ENCODE measurements at places on chromosomes 3 and 15.
A peak's percentile ranks its signal among the peaks of the same experiment; 100 is the strongest.

- no peak for DNase-seq
These were observed 14.5 kb upstream of the SLC41A3 start for GRCh38 chr3:126098391-126098858.

DNA sequence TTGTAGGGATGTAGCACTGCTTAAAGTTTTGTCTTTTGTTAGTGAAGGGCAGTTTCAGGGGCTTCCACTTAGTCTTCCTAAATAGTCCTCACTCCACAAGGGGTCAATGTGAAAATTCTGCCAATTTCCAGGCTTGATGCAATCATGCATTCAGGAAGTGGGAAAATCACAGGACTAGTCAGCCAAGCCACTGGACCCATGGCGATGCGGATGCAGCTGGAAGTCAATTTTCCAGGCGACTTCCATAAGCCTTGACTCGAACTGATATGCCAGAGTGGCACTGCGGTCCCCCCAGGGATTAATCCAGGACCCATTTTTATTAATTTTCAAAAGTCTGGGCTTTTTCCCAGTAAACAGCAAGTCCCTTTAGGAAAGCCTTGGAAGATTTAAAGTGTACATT lies 26.1 kb downstream of the GBE1 start:
- DNase-seq, result no peak

GRCh38 chr3:81516042-81516441 lies 245.4 kb downstream of the GBE1 start:
- no peak for DNase-seq

DNA sequence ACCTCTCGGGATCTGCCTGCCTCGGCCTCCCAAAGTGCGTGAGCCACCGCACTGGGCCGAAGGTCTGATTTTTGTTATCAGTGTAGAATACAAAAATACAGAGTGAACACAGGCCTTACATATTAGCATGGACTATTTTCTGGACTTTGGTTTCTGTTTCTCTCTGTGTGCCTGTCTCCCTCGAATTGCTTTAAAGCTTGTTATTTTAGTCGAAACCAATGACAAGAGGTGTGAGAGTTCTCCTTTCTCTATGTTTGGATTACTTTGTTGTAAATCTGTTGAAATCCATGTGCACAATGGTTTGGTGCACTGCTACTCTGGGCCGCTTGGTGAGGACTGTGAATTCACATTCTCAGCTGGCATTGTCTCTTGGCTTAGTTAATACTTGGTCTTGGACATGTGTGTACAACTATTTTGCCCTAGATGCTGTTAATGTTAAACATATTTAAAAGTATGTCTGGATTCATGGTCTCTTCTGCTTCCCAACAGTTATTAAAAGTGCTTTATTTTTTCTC lies 23.9 kb downstream of the MED12L start:
- no peak for DNase-seq

DNA sequence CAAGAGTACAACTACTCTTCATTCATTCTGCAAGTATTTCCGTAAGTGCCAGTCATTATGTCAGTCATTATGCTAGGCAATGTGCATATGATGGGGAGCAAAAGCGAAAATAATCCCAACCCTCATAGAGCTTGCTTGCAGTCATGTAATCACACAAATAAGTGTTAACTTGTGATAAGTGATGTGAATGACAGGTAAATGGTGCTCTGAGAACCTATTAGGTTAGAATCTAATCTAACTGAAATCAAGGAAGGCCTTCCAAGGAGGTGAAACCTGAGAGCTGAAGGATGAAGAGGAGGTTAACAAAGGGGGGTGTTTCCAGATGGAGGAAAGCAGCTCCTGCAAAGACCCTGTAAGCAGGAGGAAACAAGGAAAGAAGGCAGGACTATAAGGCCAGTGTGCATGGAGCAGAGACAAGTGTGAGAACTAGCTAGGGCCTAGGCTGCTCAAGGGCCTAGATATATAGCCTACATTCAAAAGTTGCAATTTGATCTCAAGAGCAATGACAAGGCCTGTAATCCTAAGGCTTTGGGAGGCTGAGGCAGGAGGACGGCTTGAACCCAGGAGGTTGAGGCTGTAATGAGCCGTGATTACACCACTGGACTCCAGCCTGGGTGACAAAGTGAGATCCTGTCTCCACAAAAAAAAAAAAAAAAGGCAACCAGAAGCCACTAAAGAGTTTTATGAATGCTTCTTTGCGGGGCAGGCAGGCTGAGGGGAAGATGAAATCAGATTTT lies 5.3 kb downstream of the PTPN9 start:
- no peak for DNase-seq

DNA sequence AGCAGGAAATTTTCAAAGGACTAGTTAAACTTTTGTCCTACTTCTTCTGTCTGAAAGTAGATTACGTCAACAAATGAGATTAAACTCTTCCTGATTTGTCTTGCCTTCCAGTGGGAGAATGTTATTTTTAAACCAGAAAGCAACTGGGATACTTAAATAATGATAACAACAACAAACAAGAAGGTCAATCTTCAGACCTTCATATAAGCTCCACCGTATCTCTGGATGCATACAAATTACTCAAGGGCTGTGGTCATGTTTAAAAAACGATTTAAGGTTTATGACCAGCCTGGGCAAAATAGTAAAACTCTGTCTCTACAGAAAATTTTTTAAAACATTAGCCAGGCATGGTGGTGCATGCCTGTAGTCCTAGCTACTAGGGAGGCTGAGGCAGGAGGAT lies 145.3 kb upstream of the NPHP3 start:
- no peak for DNase-seq

GRCh38 chr3:195549931-195550519 lies 6.9 kb upstream of the PPP1R2 start:
- DNase-seq, result no peak

DNA sequence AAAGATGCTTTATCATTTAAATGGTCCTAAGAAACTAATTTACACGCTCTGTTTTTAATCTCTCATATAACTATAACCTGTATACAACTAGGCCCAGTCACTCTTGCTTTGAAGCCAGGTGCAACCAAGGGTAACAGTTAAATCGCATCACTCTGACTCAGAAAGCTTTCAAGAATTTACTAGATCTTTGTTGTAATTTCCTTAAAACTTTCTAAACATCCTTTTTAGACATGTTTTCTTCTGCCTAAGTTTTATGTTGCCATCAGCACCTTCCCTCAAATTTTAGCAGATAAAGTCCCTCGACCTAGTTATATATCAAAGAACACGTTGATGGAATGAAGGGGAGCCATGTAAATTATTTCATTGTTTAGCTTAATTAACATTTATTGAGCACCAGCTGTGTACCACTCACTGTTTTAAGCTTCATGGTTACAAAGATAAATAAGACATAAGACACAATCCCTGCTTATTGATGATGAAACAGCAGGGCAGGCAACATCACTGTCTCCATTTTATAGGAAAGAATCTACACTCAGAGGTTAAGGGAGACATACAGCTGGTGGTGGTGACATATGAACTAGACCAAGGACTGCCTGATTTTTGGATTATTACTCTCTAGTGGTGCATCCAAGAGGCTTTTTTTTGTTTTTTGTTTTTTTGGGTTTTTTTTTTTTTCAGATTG lies 101.0 kb downstream of the CD200R1L start:
- DNase-seq, result peak; percentile 38

- no peak for DNase-seq
These were observed 38.9 kb downstream of the SLC25A26 start for GRCh38 chr3:66259566-66260255.

DNA sequence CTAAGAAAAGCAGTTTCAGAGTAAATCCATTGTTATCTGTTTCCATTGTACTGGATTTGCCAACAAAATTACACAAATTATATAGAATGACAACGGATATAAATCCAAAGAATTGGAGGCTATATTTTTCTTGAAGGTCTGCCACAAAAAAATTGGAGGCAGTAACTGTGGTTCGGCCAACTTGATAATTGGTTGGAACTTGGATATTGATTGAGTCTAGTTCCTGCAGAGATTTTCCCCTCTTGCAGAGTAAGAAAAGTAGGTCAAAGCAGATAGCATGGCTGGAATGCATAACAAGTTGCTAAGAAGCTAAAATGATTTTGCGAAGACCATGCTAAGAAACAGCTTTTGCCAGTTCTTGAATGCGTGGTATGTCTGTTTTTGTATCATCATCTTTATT lies 269.6 kb upstream of the CFAP20DC start:
- DNase-seq, result no peak

GRCh38 chr3:107847791-107848190 lies 243.0 kb downstream of the CD47 start:
- DNase-seq, result no peak

GRCh38 chr15:67082007-67082536 lies 16.7 kb downstream of the SMAD3 start:
- peak; percentile 92 for DNase-seq

DNA sequence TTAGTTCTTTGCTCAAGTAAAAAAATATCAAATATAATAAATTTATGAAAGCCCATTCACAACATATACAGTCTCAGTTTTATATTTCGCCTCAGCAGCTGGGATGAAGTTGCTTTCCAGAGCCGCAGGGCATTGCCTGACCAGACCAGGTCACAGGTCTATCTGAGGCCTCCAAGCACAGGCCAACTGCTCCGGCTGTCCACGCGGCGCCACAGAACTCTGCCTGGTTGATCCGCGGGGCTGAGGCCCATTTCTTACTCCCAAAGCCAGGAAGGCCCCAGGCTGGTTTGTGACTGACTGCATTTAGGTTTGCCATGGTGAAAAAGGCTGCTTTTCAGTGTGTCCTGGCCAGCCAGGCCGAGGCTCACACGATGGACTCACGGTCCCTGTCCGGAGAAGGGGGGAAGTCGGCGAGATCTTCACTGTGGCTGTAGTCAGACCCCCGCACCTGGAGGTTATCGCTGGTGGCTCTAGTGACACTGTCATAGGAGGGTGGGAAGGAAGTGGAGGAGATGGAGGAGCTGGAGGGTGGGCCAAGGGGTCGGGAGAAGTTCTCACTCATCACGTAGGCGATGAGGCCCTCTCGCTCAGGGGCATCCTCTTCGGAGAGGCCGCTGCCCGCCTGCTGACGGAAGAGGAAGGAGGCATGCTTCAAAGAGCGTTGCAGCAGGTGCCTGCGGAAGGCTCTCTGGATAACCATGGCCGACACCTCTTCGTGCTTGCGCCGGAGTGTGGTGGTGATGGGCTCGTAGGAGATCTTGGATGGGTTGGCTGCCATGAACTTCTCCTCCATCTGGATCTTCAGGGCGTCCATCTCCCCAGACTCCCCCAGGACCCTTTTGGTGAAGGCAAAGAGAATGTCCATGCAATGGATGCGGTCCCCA lies 54.1 kb downstream of the EXOG start:
- no peak for DNase-seq

- DNase-seq, result no peak
These were observed 58.4 kb downstream of the SENP7 start for GRCh38 chr3:101454629-101455028.

- DNase-seq, result peak; percentile 41
These were observed 2.7 kb downstream of the ALS2CL start for GRCh38 chr3:46690798-46691197.

DNA sequence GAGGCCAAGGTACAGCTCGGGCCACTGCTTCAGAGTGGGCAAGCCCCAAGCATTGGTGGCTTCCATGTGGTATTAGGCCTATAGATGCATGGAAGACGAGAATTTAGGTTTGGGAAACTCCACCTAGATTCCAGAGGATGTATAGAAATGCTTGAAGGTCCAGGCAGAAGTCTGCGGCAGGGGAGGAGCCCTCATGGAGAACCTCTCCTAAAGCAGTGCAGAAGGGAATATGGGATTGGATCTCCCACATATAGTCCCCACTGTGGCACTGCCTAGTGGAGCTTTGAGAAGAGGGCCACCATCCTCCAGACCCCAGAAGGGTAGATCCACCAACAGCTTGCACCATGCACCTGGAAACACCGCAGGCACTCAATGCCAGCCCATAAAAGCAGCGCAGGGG lies 48.1 kb upstream of the XXYLT1 start:
- no peak for DNase-seq

- DNase-seq, result no peak
These were observed 243.1 kb downstream of the MECOM start for GRCh38 chr3:169420429-169420828.

DNA sequence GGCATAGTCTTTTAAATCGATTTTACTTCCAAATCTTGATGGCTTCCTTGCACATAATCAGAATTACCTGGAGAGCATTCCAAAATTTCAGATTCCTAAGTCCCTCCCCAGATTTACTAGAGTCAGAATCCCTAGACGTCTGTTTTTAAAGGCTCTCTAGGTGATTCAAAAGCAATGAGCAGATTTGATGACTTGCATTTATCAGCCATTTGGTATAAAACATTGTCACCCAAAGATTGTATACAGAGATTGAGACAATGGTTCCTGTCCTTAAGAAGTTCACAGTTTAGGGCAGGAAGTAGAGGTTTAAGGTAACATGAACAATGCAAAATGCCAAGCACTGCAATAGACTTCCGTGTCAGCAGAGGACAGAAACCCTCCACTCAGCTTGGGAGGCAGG lies 2.6 kb upstream of the PYGO1 start:
- DNase-seq, result no peak

- DNase-seq, result no peak
These were observed 60.7 kb downstream of the HHLA2 start for GRCh38 chr3:108357042-108357441.

GRCh38 chr15:96360581-96361308 lies 30.2 kb downstream of the NR2F2 start:
- DNase-seq, result no peak

DNA sequence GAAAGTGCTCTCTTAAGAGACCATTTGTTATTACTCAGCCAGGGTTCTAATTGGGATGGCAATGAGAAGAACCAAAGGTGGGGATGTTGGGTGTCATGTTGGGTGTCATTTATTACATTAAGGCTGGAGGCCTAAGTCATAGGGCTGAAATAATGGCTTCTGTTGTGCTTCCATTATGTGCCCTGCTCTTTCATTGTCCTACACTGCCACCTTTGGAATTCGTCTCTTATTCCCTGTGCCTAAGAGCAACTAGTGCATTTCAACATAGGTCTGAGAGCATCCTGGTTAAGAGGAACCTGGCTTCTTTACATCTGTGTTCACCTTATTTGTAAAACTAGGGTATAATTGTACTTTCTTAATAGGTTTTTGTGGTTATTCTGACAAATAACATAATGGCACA lies 32.2 kb downstream of the RIOX2 start:
- DNase-seq, result peak; percentile 22

DNA sequence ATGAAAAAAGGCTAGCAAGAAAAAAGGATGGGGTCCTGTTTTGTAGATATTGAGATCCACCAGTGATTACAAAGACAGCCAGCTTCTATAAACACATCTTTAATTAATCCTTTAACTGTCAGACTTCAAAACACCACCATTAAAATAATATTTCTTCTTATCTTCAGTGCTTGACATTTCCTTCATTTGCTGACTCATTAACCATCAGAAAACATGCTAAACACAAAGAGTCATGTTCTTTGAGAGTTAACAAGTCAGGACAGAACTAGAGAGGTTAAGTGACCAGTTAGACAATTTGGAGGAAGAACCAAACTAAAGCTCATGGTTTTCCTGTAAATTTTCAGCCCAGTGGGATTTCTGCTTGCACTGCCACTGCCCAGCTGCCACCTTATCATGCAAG lies 111.4 kb downstream of the MEIS2 start:
- no peak for DNase-seq

DNA sequence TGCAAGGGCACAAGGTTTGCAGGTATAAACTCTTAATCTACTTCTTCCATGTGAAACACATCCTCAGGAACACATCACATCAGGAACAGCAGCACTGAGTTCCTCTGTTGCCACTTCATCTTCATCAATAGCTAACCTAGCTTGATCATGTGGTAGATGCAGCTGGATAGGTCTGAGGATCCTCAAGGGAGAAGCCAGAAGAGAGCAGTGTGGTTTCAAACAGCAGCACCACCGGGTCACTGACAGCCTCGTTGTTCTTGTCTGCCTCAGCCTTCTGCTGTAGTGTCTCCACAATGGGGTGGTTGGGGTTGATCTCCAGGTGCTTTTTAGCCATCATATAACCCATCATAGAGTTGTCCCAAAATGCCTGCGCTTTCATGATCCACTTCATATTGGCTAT lies 58.8 kb downstream of the ADAM10 start:
- DNase-seq, result no peak

GRCh38 chr3:425079-425478 lies 228.5 kb downstream of the CHL1 start:
- no peak for DNase-seq

Measured in trophoblast cell (in vitro differentiated cells and primary cell).